ENCODE measurements at places on chromosomes 7 and 10.

DNA sequence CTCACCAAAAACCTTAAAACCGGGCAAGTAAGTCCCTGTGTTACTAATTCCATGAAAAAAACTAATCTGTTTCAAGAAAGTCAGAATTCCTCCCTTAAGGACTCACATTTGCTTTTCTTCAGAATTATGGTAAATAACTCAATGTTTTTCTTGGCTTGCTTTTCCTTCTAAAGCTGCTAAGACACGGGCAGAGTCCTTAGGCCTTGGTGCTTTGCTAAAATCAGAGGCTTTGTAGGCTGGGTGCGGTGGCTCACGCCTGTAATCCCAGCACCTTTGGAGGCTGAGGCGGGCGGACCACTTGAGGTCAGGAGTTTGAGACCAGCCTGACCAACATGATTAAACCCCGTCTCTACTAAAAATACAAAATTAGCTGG, 32.0 kb downstream of the GNA12 start:
- DNase-seq: no peak

DNA sequence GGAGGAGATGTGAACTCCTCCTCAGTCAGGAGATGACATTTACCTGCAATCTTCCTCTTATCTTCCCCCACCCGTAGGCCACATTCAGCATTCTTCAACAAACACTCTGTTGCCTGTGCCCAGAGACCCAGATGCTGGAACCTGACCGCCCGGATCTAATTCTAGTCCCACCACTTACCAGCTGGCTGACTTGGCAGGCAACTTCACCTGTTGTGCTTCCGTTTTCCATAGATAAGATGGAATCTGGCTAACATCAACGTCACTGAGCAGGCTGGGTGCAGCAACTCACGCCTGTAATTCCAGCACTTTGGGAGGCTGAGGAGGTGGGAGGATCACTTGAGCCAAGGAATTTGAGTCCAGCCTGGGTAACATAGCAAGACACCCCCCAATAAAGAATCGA, 21.3 kb upstream of the FXYD4 start:
- DNase-seq: no peak

DNA sequence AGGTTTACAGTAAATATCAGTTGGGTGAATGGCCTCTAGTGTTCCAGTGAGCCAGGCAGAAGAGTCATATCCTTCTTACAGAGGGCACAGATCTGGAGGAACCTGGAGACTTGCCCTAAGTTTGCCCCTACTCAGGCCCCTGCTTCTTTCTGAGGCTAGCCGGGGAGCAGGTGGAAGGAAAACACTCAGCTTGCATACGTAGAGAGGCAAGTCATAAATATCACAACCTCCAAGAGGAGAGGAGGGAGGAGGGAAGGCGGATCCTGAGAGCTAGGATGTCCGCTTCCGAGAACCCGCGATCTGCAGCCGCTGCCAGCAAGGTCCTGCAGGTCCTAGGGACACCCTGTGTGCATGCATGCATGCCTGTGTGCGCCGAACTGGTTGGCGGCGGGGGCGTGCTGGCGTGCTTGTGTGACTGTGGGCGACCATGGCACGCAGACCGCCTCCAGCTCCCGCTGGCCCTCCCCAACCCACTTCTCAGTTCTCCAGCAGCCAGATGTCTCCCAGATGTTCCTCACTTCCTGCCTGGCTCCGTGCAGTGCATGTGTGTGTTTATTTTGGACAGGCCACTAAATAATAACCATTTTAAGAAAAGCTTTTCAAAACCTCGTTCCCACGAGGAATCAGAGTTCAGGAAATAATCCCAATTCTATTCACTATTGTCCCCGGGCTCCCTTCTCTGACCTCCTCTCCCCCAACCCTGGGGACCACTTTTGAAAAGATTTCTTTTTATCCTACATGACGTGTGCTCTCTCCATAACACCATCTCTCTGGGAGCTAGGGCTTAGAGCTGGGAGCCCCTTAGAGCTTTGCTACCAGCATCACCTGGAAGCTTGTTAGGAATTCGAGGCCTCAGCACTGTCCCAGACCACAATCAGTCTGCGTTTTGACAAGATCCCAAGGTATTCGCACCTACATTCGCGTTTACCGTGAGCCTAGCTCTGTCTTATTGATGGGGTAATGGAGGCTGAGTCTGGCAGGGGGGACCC, 32.4 kb downstream of the UNC5B start:
- DNase-seq: peak; percentile 83

DNA sequence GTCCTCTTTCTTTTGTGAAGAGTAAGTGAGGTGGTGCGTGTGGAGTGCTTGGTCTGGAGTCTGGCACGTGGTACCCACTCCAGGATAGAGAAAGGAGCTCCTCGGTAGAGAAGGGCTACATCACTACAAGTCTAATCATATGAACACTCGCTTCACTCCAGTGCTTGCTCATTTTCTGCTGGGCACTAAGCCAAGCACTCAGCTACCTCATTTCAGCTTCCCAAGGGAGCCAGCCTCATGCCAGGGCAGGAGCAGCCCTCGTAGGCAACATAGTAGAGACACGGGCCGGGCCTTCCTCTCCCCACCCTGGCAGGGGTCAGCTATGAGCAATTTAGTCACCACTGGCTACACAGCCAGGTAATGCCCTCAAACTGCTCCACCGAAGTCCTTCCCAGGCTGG, 11.4 kb upstream of the HSPA12A start:
- no peak for DNase-seq

- DNase-seq: no peak
Observed at GRCh38 chr10:11687779-11688447, 54.3 kb upstream of the ECHDC3 start.

DNA sequence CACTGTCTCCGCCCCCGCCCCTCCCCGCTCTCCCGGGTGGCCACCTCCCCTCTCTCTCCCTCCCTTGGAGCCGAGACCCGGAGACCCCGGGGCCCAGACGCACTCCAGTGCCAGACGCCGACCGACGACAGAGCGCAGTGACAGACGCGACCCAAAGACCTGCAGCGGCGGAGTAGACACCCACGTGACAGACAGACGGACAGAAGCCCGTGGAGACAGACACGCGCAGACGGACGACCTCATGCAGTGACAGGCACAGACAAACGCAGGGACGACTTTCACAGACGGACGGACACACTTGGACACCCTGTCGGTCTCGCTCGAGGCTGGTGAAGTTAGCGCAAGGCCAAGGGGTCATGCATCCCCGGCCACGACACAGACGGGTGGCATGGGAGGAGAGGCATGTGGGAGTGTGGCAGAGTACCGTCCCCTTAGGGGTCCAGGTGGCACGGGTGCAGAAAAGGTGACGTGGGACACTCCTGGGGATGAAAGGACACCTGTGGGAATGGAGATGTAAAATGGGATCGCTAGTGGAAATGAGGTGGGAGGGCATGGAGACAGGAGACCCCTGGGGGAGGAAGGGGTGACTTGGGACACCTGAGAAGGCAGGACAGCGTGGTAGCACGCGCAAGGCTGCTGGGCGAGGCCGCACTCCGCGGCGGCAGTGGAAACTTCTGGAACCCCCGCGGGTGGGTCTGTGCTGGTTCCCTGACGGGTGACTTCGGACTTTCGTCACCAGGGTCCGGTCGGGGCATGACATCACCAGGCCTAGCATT, 456 bp upstream of the ACHE start:
- DNase-seq: peak; percentile 71

- no peak for DNase-seq
Observed at GRCh38 chr7:97149843-97150242, 32.3 kb downstream of the SDHAF3 start.

- no peak for DNase-seq
Observed at GRCh38 chr7:114976666-114977065, 54.8 kb downstream of the MDFIC start.

GRCh38 chr10:26300001-26300400, 83.4 kb downstream of the GAD2 start:
- DNase-seq: no peak

GRCh38 chr7:88321694-88322093, 15.0 kb upstream of the STEAP4 start:
- DNase-seq: no peak

GRCh38 chr10:1809139-1809741, 71.9 kb upstream of the ADARB2 start:
- no peak for DNase-seq

- no peak for DNase-seq
Observed at GRCh38 chr10:78415111-78415510, 381.4 kb downstream of the RPS24 start.

- no peak for DNase-seq
Observed at GRCh38 chr7:142280263-142280662, 22.4 kb upstream of the PRSS58 start.

- no peak for DNase-seq
Observed at GRCh38 chr7:75992083-75992755, 2.2 kb downstream of the TMEM120A start.

GRCh38 chr7:21898265-21898930, 47.3 kb downstream of the CDCA7L start:
- no peak for DNase-seq

- DNase-seq: no peak
Observed at GRCh38 chr10:74244097-74244685, 93.2 kb downstream of the ADK start.

GRCh38 chr10:104323085-104323484, 15.2 kb downstream of the ITPRIP start:
- DNase-seq: no peak
